Ovary (tissue), 10 donors: ENCODE measurements at places on chromosomes 4 and X. TPM values are rescaled to one million over a fixed set of nuclear protein-coding genes. Genes with fewer than 3 reads are reported as not detected.

Gene ALB
- total RNA-seq, result not detected

Gene SHROOM3
- 3.8 TPM for total RNA-seq

Gene RNF212
- 23.2 TPM for total RNA-seq

GRCh38 chrX:20451929-20452328 is 185.2 kb upstream of the RPS6KA3 start:
- no peak for DNase-seq

DNA sequence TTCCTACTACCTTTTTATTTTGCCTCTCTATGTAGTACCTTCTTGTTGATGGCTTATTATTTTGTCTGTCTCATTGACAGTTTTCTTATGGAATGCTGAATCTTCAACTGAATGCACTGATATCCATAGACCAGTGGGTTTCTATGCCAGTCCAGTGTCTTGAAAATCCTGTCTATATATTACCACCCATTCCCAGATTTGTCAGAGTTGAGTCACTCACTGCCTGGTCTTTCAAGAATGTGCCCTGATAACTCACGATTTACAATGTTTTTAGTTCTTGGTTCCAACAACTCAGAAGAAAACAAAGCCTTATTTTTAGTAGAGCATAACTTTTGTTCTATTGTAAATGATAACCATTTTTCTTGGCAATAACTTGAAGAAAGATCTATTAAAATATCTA is 606.0 kb upstream of the PITX2 start:
- no peak for DNase-seq

- DNase-seq, result peak; percentile 45
These were observed 901 bp downstream of the JADE1 start for GRCh38 chr4:128810331-128810870.

- no peak for DNase-seq
These were observed 1269.5 kb downstream of the RAPGEF2 start for GRCh38 chr4:160372390-160372789.

- DNase-seq, result no peak
These were observed 14.5 kb downstream of the PRSS48 start for GRCh38 chr4:151291485-151291884.

- DNase-seq, result no peak
These were observed 163.2 kb upstream of the ETNPPL start for GRCh38 chr4:108926061-108926460.

DNA sequence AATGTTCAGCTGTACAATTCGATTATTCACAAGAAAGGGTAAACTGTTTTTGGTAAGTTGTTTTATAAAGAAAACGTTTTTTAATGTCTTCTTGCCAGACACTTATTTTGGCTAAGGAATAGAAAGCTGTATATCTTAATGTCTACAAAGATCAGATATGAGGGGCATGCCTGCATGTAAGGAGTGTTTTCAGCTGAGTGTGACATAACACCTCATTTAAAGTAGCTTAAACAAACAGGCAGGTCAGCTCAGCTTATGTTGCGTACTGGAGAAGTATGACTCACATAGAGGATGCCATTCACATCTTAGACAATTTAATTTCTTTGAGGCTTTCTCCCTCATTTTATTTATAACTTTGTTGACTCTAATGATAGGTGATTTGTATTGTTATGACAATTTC is 30.4 kb downstream of the LAMTOR3 start:
- no peak for DNase-seq
